SK-N-MC (cell line): ENCODE measurements at places on chromosomes 5 and 9.

DNA sequence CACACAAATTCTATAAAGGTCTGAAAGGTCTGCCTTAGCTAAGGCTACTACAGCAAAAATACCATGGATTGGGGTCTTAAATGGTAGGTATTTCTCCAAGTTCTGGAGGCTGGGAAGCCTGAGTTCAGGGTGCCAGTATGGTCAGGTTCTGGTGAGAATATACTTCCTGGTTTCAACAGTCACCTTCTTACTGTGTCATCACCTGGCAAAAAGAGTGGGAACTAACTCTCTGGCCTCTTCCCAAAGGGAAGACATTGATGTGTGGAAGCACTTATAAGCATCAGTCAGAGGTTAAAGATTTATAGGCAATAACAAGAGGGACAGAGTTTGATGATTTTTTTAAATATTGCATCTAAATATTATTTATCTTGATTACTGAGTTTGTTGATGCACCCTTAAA is 53.0 kb downstream of the ZNF622 start:
- DNase-seq = no peak

DNA sequence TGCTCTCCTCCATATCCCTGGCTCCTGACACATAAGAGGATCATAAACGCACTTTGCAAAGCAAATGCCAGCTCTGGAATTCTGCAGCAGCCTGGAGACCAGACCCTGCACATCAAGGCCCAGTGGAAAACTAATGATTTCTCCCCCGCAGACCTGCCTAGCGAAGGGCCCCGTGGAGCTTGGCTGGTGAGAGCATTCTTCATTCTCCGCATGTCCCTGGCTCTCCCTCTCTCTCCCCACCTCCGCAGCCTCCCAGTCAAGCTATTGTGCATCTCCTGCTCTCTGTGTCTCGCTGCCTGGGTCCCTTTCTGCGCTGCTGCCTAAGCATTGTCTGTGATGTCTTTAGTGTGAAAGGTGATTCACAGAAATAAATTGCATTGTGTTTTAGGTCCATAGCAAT is 46.7 kb downstream of the GRIA1 start:
- DNase-seq = no peak

GRCh38 chr5:56233230-56233629 is at the start of gene ANKRD55:
Gene ANKRD55 (minus strand): TSS chr5:56233330. CDS start chr5:56232913, 417 bp downstream.
- no peak for DNase-seq

- DNase-seq = no peak
Observed at GRCh38 chr5:40033009-40033408, 608.2 kb upstream of the DAB2 start.

DNA sequence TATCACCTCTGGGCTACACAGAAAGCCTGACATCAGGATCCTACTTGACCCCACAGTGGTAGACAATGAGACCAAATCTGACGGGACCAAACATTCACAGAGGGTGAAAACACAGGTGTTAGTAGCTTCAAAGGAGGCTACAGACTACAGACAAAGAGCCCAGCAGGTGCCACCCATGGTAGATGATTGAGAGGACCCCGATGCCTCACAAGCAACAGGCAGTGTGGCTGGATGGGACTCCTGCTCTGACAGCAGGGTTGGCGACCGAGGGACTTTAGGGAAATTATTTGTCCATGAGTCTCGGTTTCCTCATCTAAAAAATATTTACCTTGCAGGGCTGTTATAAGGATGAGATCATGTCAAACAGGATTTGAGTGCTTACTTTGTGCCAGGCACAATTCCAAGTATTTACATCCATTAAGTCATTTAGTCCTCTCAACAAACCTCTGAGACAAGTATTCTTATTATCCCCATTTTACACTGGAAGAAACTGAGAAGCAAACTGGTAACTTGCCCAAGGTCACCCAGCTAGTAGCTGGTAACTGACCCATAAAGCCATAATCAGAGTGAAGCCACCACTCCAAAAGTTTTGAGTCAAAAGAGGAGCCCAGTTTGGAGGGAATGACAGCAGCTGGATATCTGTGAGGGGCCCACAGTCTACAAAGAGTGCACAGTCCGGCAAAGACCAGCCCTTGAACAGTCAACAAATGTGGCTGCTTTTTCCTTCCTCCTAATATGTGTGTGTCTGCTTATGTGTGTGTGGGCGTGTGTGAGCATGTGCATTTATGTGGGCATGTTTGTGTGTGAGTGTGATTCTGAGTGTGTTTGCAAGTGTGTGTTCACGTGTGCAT is 502.0 kb downstream of the BNC2 start:
- no peak for DNase-seq

- DNase-seq = no peak
Observed at GRCh38 chr5:173410459-173411233, 82.4 kb upstream of the STC2 start.

GRCh38 chr5:139361835-139362429 is 20.3 kb downstream of the PAIP2 start:
- no peak for DNase-seq
